H1 (cell line): ENCODE measurements at places on chromosomes 3 and 15. TPM values are rescaled to one million over a fixed set of nuclear protein-coding genes. Genes with fewer than 3 reads are reported as not detected.

- no peaks in the 10 kb centered on the region for H3K36me3 ChIP-seq
- DNase-seq = no peak
- H3K27me3 ChIP-seq = no peaks in the 10 kb centered on the region; the same call in 1 of the 2 replicates
- H3K4me3 ChIP-seq = no peak overlapping the region
- no peaks in the 10 kb centered on the region for H3K4me1 ChIP-seq
Observed at GRCh38 chr3:43748645-43749044, 57.9 kb downstream of the ABHD5 start.

DNA sequence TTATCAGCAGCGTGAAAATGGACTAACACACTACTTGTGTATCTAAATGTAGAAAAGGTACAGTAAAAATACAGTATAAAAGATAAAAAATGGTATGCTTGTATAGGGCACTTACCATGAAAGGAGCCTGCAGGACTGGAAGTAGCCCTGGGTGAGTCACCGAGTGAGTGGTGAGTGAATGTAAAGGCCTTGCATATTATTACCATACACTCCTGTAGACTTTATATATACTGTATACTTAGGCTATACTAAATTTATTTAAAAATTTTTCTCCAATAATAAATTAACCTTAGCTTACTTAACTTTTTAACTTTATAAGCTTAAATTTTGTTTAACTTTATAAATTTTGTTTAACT is 67.2 kb upstream of the TSPAN3 start:
- DNase-seq = no peak
- H3K4me3 ChIP-seq = no peak overlapping the region
- H3K36me3 ChIP-seq = peaks cover 2% of the 10 kb centered on the region; the same call in 1 of the 2 replicates
- no peak overlapping the region for H3K27ac ChIP-seq
- no peaks in the 10 kb centered on the region for H3K27me3 ChIP-seq

DNA sequence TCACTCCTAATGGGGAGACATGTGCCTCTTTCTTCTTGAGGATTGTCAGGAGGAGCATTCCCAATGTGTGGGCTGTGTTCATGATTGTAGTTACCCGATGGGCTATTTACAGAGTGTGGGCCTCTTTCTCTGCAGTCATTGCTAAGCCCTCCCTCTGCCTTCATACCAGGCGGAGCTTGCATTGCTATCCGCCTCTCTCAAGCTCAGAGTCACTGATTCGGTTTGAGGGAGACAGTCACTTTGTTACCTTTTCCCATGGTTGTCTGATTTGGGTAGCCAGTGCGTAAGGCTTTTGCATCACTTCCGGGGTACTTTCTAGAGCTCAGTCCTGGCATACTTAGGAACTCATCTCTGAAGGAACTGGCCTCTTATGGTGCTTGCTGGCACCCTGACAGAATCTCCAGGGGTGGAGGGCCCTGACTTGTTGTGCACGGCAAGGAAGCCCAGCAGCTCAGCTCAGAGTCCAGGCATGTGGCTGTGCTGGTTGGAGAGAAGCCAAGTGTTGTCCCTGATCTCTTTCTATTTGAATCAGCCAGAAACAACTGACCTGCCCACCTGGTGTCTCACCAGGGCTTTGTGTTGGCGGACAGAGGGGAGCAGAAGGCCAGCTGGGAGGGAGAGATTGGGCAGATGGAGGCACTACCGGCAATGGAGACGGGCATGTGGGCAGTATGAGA is 79.8 kb downstream of the EPHB1 start:
- H3K27me3 ChIP-seq = no peaks in the 10 kb centered on the region
- no peaks in the 10 kb centered on the region for H3K4me1 ChIP-seq
- no peaks in the 10 kb centered on the region for H3K36me3 ChIP-seq
- H3K4me3 ChIP-seq = no peak overlapping the region
- H3K27ac ChIP-seq = no peak overlapping the region

DNA sequence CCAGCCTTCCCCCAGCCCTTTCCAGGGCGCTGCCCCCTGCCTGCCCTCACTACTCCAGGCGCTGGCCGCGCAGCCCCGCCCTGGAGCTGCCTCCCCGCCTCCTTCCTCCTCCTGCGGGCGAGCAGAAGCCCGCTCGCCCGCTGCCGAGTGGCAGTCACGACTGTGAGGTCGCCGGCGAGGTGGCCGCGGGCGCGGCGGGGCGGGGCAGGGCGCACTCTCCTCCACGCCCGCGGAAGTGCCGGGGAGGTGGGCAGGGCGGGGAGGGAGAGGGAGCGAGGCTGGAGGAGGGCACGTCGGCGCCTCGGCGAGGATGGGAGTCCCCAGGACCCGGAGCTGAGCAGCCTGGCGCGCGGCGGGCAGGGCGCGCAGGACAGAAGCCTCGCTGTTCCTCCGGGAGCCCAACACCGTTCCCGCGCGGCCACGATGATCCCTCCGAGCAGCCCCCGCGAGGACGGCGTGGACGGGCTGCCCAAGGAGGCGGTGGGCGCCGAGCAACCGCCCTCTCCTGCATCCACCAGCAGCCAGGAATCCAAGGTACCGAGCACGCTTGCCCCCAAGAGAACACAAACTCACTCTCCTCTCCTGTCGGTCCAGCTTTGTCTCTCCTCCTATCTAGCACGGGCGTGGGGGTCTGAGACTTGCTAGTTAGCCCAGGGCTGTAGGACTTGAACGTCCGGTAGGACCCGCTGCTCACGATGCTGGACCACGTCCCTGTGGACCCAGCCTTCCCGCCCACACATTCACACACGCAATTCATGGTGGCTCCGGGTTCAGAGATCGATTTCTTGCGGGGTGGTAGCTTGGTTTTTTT is at the start of gene STAC:
STAC (plus strand) TSS at position 284 of the 811 bp plus-strand sequence; CDS start at position 424, 140 bp downstream.
- H3K36me3 ChIP-seq = no peaks in the 10 kb centered on the region
- DNase-seq = peak; percentile 80
- no peaks in the 10 kb centered on the region for H3K27me3 ChIP-seq
- H3K4me1 ChIP-seq = peaks cover 4% of the 10 kb centered on the region

The FAM98B gene
- total RNA-seq = 44.6 and 48.4 TPM in 2 replicates

- no peak for DNase-seq
- peaks cover 8% of the 10 kb centered on the region for H3K36me3 ChIP-seq
- H3K4me3 ChIP-seq = no peak overlapping the region
Observed at GRCh38 chr3:64190517-64191515, 34.5 kb downstream of the PRICKLE2 start.

- no peak overlapping the region for H3K4me3 ChIP-seq
- DNase-seq = no peak
- H3K36me3 ChIP-seq = no peaks in the 10 kb centered on the region
- H3K27ac ChIP-seq = no peak overlapping the region
- H3K4me1 ChIP-seq = no peaks in the 10 kb centered on the region; the same call in 1 of the 2 replicates
Observed at GRCh38 chr3:81277853-81278252, 483.6 kb downstream of the GBE1 start.

The OSBPL10 gene
- 86.7 and 88.8 TPM in 2 replicates for total RNA-seq

The CCR3 gene
- total RNA-seq = not detected in 2 replicates

DNA sequence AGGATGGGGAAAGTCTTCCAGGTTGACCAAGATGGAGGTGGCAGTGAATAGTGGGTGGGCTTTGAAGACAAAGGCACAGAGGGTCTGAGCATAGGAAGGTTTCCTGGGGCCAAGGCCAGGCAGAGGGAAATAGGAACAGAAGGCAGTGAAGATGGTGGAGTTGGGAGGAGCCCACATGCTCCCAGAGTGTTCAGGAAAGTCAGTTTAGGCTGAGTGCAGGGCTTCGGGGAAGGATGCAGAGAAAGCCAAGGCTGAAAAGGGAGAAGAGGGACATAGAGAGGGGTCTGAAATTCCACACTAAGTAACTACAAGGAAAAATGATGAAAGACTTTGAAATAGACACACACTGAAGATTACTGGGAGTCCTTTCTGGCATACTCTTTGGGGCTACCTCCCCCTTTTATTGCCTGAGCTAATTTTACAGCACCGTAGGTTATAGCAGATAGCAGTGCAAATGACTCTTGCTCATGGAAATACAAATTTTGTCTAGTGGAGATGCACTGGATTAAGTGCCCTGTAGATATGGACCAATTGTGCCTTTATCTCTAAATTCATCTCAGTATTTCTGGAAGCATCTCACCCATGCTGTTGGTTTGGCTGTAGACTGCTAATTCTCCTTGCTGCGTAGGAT is 3.8 kb downstream of the CX3CR1 start:
- DNase-seq = no peak
- H3K4me3 ChIP-seq = no peak overlapping the region
- no peaks in the 10 kb centered on the region for H3K36me3 ChIP-seq
- H3K27me3 ChIP-seq = no peaks in the 10 kb centered on the region
